ENCODE measurements at places on chromosomes 6 and 20. TPM values are rescaled to one million over a fixed set of nuclear protein-coding genes. Genes with fewer than 3 reads are reported as not detected.

The ENPP1 gene
- 1.2 TPM for total RNA-seq

The DLL1 gene
- not detected for total RNA-seq

GRCh38 chr6:110534731-110535492, 58.5 kb upstream of the SLC22A16 start:
- DNase-seq = no peak
- H3K4me3 ChIP-seq = no peak overlapping the region
- H3K27ac ChIP-seq = no peak overlapping the region
- H3K4me1 ChIP-seq = peaks cover 20% of the 10 kb centered on the region

DNA sequence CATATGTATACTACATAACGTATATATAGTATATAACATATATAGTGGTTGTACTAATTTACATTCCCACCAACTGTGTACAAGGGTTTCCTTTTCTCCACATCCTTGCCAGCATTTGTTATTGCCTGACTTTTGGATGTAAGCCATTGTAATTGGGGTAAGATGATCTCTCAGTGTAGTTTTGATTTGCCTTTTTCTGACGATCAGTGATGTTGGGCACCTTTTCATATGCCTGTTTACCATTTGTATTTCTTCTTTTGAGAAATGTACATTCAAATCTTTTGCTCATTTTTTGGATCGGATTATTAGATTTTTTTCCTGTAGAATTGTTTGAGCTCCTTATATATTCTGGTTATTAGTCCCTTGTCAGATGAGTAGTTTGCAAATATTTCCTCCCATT, 11.4 kb downstream of the SYNJ2 start:
- H3K36me3 ChIP-seq = peaks cover 13% of the 10 kb centered on the region
- no peak overlapping the region for H3K4me3 ChIP-seq
- H3K4me1 ChIP-seq = peaks cover 65% of the 10 kb centered on the region
- H3K27ac ChIP-seq = no peak overlapping the region

Measured in activated T-helper 1 cell treated with anti-CD3 and anti-CD28 coated beads, Interleukin-12 subunit alpha, Interleukin-12 subunit beta, Interleukin-2, Interleukin-4 antibody, amounts not matched to agents 30 ng/mL and 10 ng/mL and 1 ng/mL, durations not matched to agents 14 hours and 24 hours and 36 hours (primary cell).